ENCODE measurements at places on chromosomes 2 and 18.

- no peak for DNase-seq
These were observed 359.7 kb downstream of the MBD2 start for GRCh38 chr18:53864770-53865169.

GRCh38 chr2:202749477-202749876 lies 114.7 kb downstream of the FAM117B start:
- no peak for DNase-seq

DNA sequence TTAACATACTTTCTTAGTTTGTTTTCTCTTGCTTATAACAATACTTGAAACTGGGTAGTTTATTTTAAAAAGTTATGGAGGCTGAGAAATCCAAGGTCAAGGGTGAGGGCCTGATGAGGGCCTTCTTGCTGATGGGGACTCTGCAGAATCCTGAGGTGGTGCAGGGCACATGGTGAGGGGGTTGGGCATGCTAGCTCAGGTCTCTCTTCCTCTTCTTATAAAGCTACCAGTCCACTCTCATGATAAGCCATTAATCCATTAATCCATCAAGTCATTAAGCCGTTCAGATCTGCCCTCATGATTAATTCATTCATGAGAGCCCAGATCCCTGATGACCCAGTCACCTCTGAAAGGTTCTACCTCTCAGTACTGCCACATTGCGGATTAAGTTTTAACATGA lies 21.4 kb downstream of the ALMS1 start:
- DNase-seq = no peak

GRCh38 chr2:121504316-121504715 lies 26.4 kb upstream of the RNU4ATAC start:
- no peak for DNase-seq

DNA sequence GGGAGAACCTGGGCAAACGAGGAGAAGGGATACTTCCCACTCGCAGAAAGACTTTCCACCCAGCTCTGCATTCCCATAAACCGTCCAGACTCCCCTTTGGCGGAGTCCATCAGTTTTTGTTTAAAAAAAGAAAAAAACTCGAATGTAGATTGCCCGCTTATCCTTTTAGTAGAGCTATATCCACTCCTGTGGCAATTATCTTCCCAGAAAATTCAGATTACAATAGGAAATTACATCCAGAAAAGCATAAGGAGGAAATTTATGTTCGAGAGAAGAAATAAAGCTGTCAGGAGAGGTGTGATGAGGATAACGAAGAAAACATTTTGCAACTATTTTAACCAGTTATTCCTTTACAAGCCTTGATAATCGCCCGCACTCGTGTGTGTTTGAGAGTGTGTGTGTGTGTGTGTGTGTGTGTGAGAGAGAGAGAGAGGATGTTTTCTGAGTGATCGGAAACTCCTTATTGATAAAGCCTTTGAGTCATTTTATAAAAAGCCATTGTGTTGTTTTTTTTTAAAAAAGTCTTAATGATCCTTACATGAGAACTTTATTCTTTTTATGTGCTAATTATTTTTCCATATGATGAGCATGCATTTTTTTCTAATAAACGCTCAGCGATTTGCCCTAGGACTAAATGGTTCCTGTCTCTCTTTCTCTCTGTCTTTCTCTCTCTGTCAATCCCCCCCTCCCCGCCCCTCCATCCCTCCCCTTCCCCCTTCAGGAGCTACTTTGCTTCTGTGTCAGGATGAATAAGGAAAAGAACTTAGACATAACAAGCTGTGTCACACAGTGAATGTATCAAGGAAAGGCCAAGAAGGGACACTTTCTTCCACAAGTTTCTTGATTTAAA lies 1.1 kb upstream of the PPP3R1 start:
- no peak for DNase-seq

DNA sequence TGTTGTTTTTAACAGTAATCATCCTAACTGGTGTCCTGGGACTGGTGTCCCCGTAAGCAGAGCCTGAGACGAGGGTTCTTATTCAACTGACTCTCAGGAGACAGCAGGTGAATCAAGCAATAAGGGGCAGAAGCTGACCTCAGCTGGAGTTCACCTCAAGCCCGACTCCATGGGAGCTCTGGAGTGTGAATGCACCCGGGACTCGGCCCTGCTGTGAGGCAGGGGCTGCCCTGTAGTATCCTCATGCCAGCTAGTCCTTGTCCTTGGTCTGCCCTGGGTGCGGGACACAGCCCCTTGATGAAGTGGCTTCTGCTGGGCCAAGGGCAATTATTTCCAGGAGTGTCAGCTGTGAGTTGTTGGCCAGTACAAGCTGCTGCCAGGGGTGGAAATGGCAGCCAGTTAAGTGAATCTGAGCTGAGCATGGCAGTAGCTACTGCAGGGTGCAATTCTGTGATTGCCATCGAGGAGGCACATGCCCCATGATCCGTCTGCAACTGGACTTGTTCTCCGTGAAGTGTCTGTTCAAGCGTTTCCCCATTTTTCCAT lies 54.9 kb upstream of the OTOS start:
- DNase-seq = no peak

DNA sequence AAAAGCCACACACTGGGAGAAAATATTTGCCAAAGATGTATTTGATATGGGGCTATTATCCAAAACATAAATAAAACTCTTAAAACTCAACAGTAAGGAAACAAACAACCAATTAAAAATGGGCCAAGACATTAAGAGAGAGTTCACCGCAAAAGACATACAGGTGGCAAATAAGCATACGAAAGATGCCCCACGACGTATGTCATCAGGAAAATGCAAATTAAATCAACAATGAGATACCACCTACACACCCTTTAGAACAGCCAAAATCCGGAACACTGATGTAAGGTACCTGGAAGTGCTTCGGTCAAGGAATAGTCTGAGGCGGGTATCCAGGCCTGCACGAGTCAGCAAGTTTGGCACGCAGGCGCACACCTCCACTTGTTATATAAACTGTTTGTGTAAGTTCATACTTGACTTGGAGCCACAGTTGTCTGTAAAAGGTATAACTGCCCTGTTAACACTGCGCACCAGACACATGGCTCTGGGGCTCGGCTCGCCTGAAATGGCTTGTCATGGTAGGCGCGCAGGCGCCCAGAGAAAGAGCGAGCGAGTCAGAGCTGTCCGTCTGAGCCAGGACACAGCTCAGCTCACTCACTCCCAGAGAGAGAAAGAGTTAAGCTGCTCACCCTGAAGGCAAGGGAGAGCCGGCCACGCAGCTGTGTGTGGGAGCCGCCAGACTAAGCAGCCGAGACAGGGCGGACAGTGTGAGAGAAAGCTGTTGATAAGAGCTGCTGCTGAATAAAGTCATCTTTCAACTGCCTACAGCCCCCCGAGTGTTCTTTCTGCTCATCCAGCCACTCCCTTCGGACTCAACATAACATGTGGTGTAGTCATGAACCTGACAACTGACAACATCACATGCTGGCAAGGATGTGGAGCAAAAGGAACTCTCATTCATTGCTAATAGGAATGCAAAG lies 87.3 kb downstream of the HNRNPLL start:
- no peak for DNase-seq

DNA sequence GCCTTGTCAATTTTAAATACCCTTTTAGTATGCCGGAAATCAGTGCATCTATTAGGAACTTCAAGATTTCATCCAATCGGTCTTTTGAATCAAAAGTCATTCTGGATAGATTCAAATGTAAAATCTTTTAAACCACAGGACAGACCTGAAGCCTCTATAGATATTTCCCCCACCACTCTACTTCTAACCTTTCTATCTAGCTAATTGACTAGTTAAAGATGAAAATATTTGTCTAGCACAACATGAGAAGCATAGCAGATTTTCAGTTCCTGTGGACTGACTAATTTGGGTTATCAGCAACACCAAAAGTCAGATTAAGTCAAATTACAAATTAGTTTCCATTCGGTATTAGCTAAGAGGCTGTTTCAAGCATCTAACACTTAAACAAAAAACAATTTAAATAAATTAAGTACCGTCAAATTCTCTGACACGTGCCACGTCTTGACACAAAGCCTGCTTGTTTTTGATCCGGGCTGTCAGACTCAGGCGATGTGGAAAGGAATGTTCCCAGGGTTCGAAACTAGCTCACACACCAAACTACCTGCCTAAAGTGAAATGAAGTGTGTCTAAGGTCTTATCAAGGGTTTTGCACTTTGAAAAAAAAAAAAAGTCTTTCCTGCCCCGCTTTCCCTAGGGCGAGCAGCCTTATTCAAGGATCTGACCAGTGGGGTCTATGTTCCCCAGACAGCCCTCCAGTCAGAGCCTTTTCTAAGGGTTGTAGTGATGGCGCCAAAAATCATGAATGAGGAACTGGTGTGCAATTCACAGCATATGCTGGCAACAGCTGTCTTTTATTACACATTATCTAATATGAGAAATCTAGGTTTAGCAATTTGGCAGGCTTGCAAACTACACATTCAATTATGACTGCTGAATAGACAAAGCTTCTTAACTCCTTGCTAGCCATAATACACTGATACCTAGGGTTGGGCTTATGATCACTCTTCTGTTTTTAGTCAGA lies 4.7 kb downstream of the CYTIP start:
- DNase-seq = no peak

- DNase-seq = no peak
These were observed 31.3 kb downstream of the NPHP1 start for GRCh38 chr2:110173523-110173922.

GRCh38 chr2:234401426-234401825 lies 95.5 kb downstream of the ARL4C start:
- DNase-seq = no peak

- DNase-seq = no peak
These were observed 6.8 kb upstream of the ARHGAP28 start for GRCh38 chr18:6722690-6723089.

- no peak for DNase-seq
These were observed 128.2 kb downstream of the SS18 start for GRCh38 chr18:25962176-25962575.

DNA sequence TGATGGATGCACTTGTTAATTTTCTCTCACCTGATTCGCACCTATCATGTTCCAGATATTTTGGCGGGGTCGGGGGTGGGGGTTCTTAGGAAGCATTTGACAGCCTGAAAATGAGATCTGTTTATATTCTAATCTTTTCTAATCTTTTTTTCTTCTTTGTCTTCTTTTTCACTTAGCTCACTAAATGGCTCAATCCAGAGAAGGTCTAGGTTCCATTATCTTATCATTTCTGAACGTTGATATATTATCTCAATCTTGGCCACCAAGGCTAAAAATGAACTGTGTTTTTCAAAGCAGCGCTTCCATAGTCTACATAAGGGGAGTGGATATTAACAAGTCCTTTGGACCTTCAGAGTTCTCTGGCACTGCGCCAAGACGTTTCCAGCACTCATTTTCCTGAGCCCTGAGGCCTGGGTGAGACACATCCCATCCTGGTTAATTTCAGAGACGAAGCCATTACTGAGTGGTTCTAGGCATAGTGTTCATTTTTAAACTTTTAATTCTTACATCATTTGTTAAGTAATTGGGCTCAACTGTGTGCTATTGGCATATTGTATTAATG lies 229.0 kb downstream of the SOX11 start:
- DNase-seq = no peak

DNA sequence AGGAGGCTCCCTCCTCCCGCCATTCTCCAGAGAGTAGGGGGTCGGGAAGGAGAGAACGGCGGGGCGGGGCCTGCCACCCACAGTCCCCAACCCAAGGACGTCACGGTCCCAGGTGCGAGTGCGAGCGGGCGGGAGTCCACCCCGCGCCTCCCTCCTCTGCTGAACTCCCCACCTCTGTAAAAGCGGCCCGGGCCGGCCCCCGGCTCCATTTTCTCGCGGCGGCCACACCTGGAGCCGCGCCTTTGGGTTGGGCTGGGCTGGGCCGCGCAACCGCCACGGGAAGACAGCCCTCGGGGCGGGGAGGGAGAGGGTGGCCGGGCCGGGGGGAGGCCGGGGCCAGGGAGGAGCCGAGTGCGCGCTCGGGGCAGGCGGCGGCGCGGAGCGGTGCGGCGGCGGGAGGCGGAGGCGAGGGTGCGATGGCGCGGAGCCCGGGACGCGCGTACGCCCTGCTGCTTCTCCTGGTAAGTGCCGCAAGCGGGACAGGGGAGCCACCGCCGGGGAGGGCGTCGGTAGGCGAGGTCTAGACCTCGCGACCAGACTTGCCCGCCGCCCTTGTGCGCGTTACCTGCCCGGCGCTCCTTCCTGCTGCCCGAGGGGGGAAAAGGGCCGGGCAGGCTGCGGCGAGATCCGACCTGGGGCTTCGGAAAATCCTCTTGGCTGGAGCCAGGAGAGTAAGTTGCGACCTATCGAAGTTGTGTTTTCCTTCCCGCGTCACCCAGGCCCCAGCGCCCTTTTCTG lies at the start of gene DSG2:
TSS of gene DSG2 (plus strand) at position 342 of the 738 bp plus-strand sequence. CDS start at position 417, 75 bp downstream.
- no peak for DNase-seq

DNA sequence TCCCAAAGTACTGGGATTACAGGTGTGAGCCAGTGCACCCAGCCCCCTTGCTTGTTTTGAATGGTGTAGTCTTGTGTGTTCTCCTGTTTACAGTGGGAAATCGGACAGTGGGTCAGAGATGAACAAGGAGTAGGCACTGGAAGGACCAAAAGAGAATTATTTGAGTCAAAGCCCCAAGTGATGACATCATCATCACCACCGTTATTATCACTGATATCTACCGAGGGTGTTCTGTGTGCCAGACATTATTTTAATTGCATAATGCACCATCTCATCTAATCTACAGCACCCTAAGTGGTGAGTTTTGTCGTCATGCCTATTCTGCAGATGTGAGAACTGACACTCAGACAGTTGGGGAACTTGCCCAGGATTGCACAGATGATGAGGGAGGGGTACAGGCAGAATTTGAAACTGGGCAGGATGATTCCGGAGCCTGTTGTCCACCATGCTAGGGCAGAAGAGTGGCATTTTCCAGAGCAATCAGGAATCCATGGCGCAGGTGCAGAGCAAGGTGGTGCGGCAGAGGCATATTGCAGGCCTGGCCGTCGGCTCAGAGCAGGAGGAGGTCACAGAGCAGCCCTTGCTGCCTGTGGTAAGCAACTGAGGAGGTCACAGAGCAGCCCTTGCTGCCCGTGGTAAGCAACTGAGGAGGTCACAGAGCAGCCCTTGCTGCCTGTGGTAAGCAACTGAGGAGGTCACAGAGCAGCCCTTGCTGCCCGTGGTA lies 137.0 kb upstream of the HDAC4 start:
- no peak for DNase-seq

GRCh38 chr2:48319863-48320262 lies 210.1 kb upstream of the STON1 start:
- DNase-seq = no peak

- DNase-seq = no peak
These were observed 24.2 kb downstream of the INO80C start for GRCh38 chr18:35473562-35473961.
